ENCODE measurements at places on chromosomes 12 and 14.

DNA sequence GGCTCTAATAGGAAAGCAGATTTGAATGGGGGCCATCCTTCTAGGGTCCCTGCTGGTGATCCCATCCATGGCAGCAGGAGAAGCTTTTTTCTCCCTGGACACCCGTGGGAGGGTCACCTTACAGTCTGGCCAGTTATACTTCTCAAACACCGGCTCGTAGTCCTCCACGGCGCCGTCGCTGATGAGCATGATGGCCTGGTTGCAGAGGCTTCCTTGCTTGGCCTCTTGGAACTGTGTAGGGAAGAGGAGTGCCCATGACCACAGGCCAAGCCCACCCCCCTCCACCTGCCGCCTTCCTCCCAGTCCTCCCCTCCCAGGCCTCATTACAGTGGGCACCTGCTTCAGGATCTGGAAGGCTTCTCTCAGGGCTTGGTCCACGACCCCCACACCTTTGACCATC, 33.8 kb downstream of the CACNA2D4 start:
- DNase-seq, result no peak

GRCh38 chr12:46516933-46517578, 144.5 kb upstream of the SLC38A2 start:
- DNase-seq, result no peak

- no peak for DNase-seq
Observed at GRCh38 chr12:106839333-106839732, 64.9 kb downstream of the RIC8B start.

- DNase-seq, result no peak
Observed at GRCh38 chr14:103545219-103545914, 16.4 kb downstream of the TRMT61A start.

- DNase-seq, result no peak
Observed at GRCh38 chr14:99199846-99200653, 71.9 kb downstream of the BCL11B start.

- DNase-seq, result no peak
Observed at GRCh38 chr14:36662543-36663403, 1.1 kb downstream of the PAX9 start.

DNA sequence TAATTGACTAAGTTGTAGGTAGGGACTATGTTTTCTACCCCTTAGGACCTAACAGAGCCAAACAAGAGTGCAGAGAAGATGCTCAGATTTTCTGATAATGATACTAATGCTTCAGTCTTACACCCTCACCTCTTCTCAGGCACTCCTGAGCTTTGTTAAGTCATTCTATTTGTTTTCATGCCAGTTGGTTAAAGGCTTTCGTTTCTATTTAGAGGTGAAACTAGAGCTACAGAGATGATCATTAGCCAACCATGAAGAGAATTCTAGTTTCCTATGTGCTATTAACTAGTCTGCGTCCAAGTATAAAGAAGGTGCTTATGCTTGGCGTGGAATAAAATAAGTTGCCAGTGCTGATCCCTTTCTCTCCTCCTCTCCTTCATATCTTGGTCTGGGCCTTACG, 34.6 kb upstream of the PYGL start:
- DNase-seq, result no peak

DNA sequence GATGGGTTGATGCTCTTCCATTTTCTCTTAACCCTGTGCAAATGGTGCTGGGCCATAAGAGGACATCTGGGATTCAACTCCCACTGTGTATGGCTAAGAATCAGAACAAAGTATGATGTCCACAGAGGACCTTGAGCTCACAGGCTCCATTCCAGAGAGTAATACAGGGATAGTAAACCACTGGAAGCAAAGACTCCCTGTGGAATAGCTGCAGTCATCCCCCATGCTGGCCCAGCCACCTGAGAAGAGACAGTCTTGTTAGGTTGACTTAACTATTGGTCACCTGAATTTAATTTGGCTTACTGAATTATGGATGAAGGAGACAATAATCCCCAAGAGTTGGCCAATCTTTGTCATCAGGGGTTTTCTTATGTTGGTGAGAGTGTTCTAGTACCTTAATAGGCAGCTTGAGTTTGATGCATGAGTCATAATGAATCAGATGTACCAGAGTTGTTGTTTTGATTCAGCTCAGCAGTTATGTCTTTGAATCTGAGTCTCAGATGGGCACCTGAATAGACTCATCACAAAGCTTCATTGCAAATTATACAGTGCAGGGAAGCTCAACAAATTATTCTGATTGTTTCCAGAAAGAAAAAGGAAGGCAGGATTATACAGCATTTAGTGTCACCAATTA, 122.7 kb downstream of the SSPN start:
- DNase-seq, result peak; percentile 63

DNA sequence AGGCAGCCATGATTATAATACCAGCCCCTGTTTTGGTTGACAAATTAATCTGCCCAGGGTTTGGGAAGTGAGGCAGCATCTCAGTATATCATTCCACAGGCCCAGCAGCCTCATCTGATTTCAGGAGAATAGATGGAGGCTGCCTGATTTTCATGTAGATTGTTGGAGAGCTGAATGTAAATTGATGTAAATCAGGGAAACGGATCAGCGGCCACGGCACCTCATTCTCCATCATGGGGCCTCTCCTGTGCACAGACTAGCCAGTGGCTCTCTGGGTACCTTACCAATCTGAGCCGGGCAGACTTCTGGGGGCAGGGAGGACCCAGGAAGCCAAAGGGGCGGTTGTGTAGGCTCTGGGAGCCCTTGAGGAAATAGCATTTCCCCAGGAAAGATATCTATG, 63.7 kb upstream of the GSC start:
- no peak for DNase-seq

- DNase-seq, result no peak
Observed at GRCh38 chr12:68497107-68497506, 113.6 kb upstream of the RAP1B start.
